ENCODE measurements at places on chromosomes 12 and 14. TPM values are rescaled to one million over a fixed set of nuclear protein-coding genes. Genes with fewer than 3 reads are reported as not detected.

- peak; percentile 72 for DNase-seq
- no peak overlapping the region for H3K27ac ChIP-seq
- no peaks in the 10 kb centered on the region for H3K27me3 ChIP-seq
- H3K4me1 ChIP-seq: no peaks in the 10 kb centered on the region
- no peak overlapping the region for H3K4me3 ChIP-seq
- H3K36me3 ChIP-seq: no peaks in the 10 kb centered on the region
Measured at GRCh38 chr12:51886021-51886710, 1.7 kb upstream of the ANKRD33 start.

DNA sequence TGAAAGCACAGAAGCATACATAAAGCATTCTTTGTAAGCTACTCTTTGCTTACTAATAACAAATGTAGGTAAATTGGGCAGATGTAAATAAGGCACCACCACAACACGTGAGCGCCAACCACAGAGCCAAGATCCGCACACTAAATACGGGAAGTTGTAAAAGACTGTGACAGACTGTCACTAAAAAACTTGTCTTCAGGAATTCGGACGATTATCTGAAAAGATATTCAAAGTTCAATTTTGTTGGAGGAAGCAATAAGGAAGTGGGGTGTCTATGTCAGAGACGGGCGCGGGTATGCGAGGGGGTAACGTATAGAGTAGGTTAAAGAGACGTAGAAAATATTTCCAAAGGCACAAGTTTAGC, 1.5 kb upstream of the HSP90B1 start:
- no peaks in the 10 kb centered on the region for H3K36me3 ChIP-seq
- peak overlapping the region; percentile 54 for H3K4me3 ChIP-seq
- H3K27me3 ChIP-seq: no peaks in the 10 kb centered on the region
- peak overlapping the region; percentile 99 for H3K27ac ChIP-seq
- H3K4me1 ChIP-seq: peaks cover 20% of the 10 kb centered on the region

Gene LRRIQ1
- not detected for total RNA-seq

Gene SIVA1
- total RNA-seq: 218 TPM

Measured in hepatocyte (in vitro differentiated cells).